HTR-8/SVneo (cell line): ENCODE measurements at places on chromosomes 7 and 10.
A peak's percentile ranks its signal among the peaks of the same experiment; 100 is the strongest.

DNA sequence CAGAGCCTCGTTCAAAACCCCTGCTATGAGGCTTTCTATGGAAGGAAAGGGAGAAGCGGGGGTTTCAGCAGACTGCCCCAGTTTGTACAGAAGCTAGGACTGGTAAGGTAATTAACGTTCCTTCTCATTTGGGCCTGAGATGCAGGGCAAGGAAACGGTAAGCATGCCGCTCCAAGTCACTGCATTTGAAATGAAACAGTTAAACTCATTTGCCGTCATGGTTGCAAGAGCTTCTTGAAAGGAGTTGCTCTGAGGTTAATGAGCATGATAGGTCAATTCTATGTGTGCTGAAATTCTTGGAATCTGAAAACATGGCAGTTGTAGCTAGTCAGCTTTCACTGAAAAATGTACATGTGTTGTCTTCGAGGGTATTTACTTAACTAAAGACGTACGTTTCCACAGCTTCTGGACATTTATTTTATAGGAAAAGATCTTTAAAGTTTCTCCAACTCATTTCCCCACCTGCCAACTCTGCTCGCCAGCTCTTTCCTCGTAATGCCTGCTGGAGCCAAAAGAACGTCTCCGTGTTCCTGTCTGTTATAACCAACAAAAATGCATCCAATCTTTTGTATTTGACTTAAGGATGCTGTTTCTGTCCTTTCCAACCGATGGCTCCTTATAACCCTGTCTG, 73.3 kb downstream of the ADAM12 start:
- no peak for DNase-seq

DNA sequence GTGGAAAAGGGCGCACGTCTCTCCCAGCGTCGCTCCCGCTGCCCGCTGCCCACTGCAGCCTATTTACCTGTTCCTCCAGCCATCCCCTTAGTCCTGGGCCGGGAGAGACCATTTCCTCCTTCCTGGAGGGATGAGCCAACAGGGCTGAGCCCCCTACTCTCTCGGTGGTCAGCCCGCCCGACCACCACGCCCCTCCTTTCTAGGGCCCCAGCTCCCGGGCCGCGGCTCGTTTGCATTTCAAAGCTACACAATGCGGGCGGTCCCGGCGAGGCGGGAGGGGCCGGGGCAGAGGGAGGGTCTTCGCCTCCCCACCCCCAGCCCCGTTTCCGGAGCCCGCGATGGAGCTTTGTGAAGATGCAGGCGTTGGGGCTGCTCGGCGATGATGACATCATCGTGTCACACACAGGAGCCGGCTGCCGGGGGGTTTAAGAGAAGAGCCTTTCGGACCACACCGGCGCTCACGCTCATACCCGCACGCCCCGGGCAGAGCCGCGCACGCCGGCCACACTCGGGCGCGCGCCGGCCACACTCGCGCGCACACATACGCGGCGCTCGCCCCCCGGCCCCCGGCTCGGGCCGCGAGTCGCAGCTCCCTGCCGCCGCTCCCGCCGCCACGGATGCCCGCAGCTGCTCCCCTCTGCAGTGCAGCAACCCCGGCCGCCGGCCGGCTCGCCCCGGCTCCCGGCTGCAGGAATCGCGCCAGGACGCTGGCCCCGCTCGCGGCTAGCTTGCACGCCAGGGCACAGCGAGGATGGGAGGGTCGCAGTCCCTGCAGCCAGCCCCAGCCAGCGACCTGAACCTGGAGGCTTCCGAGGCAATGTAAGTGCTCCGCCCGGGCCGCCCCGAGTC, 107.7 kb upstream of the BTBD16 start:
- DNase-seq = no peak

DNA sequence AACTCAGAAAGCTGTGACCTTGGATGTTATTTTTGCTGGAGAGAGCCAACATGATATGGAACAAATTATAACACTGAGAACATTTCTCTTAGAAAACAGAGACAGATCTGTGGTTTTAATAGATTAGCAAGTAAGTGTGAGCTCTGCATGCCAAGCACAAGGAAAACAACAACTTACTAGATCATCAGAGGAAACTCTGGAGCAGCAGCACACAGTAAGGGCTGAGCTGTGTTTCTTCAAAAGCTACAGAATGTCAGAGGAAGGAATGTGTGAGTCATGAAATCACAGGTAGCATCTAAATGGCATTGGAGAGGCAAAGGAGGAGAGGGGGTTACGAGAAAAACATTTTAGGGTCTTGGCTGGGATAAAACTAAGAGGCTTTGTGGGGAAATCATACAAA, 283.4 kb upstream of the FZD8 start:
- no peak for DNase-seq

DNA sequence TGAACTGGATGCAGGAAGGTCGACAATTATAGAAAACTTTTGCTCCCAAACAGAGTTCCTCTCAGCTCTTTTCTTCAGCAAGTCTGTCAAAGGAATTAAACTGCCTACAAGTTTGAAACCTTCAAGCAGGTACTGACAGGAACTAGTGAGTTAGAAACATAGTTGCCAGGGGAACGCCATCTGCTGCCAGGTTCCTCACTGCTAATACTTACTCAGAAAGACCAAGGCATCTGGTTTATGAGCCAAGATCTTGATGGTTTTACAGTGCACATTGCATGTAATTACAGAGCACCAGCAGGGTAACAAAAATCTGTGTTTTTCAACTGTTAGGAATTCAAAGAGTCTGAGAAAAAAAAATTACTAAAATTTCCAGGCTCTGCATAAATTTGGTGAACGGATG, 300.0 kb upstream of the NRG3 start:
- DNase-seq = no peak

- no peak for DNase-seq
These were observed 85.5 kb downstream of the PRTFDC1 start for GRCh38 chr10:24866604-24867583.

DNA sequence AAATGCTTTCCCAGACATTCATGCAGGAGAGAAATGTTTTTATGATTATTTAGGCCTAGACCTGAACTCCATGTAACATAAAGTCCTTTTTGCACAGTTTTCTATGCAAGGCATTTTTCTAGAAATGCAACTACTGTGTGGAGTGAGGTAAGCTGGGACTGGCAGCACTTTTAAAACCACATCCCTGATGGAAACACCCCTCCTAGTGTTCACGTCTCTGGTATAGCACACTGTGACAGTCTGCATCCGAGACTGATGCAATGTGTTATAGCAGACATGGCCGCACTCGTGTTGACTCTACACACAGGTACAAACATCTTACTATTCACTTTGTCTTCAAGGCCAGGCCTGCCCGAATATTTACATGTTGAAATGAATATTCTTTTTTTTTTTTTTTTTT, 19.3 kb upstream of the ERCC6 start:
- no peak for DNase-seq

- no peak for DNase-seq
These were observed 10.1 kb downstream of the AQP1 start for GRCh38 chr7:30921540-30922401.

DNA sequence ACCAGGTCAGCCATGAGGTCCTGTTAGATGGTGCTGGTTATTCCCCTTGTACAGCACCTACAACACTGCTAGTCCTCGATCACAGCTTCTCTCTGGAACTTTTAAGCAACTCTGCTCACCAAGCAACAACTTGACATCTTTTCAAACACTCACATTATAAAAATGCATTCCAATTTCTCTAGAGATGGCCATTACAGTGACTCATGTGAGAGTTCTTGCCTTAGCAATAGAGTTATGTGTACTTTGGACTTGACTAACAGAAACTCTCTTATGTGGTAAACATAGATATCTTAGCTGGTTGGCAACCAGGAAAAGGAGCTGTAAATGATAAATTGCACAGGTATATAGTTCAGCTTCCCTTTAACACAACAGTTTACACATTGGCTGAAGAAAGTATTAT, 122.2 kb downstream of the PDE1C start:
- DNase-seq = peak; percentile 48

- DNase-seq = peak; percentile 47
These were observed 139.3 kb downstream of the TWIST1 start for GRCh38 chr7:18978108-18978495.

- DNase-seq = no peak
These were observed 168.6 kb upstream of the CSTF2T start for GRCh38 chr10:51867956-51868355.

GRCh38 chr7:45342236-45342635, 184.6 kb downstream of the RAMP3 start:
- DNase-seq = no peak

DNA sequence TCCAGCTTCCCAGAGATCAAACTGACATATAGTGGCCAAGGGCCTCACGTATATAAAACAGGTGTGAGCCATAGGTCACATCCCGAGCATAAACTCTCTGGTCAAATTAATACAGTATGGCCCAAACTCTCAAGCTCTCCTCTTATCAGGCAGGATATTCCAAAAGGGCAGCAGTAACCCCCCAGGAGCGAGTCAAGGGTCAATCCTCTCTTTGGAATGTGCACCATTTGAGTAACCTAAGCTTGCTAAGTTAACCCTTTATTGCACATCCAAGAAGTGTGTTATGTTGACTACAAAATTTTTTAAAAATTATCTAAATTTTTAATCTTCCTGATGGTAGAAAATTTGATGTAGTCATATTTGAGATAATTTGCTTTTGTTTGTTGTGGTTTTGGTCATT, 4.5 kb upstream of the TRIM24 start:
- DNase-seq = no peak

- DNase-seq = no peak
These were observed 148.8 kb downstream of the PPP1R9A start for GRCh38 chr7:95056107-95056739.

- no peak for DNase-seq
These were observed 137.2 kb downstream of the VIPR2 start for GRCh38 chr7:159007364-159007995.

DNA sequence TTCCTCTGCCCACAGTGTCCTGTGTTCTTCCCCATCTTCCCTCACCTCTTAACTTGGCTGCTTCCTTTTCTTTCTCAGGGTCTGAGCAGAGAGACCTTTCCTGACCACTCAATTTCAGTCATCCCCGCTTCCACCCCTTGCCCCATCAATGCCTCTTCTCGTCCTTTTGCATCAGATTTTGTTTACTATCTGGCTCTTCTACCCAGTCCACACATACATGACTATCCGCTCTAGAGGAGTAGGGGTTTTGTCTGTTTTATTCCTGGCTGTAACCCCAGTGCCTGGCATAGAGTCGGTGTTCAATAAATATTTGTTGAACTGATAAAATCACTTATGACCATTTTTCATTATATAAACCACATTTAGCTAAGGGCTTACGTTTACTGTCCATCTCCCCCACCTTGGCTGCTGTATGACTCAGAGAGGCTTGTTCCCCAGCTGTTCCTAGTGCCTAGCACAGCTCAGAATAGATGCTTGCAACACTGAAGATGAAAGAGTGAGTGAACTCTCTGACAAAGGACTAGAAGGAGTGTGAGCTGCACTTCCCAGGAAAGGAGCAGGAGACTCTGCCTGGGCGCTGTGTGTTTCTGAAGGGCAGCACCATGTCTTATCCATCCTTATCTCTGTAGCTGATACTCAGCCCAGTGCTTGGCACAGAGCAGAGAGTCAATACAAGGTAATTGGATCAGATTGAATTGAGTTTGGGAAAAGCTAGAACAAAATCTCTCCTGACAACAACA, 21.9 kb downstream of the ARID5B start:
- no peak for DNase-seq

- no peak for DNase-seq
These were observed 729.1 kb downstream of the TNS3 start for GRCh38 chr7:46852795-46853194.

GRCh38 chr7:31019509-31019908, 32.6 kb upstream of the ADCYAP1R1 start:
- DNase-seq = no peak

GRCh38 chr10:74909670-74910069, 83.3 kb downstream of the KAT6B start:
- no peak for DNase-seq

DNA sequence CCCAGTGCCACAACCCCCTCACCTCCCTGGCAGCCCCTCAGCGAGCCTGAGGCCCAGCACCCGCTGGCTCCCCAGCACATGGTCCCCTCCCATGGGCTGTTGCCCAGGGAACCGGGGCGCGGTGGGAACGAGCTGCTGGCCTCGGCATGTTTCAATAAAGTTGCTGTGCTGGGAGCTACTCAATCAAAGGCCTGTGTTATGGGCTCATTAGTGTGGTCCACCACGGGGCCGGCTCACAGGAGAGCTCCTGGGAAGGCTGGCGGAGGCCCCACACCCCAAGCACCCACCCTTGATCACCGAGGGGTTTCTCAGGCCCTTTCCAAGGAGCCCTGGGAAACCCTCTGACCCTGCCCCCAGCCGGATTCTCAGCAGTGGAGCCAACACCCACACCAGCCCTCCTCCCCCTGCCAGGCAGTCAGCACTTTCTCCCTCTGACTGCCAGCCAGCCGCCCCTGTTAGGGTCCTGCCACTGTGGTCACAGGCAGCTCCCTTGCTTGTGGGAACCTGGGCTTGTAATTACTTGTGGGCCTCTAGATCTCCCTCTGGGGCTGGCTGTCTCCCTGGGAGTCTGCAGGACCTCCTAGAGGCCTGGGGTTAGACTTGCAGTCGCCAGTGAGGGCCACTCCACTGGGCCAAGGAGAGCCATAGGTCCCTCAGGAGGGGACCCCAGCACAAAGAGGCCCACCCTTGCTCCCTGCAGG, 24.8 kb upstream of the TRIM8 start:
- DNase-seq = no peak

GRCh38 chr10:88004451-88004850, 141.0 kb downstream of the PTEN start:
- peak; percentile 23 for DNase-seq

DNA sequence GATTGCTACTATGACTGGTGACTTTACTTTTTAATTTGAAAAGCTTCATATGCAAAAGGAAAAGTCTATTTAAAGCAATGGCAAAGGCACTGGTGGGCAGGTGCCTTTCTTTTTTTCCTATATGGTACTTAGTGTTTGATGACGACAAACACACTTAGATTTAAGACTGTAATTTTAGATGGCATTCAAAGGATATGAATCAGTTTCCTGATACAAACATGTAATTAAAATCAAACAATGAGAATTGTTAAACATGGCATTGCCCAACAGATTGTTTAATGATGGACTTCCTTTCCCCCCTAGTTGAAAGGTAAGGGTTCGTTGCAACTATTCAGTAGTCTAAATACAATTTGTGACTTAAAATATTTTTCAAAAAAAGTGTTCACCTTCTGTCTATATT, 106.5 kb upstream of the SEMA3C start:
- DNase-seq = no peak

DNA sequence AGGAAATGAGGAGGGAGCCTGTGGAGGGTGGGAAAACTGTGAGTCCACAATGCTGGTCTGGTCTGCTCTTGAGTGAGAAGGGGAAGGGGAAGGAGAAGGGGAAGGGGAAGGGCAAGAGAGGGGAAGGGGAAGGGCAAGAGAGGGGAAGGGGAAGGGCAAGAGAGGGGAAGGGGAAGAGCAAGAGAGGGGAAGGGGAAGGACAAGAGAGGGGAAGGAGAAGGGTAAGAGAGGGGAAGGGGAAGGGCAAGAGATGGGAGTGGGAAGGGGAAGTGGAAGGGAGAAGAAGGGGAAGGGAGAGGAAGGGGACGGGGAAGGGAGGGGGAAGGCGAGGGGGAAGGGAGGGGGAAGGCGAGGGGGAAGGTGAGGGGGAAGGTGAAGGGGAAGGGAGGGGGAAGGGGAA, 213.2 kb downstream of the GRM8 start:
- no peak for DNase-seq

DNA sequence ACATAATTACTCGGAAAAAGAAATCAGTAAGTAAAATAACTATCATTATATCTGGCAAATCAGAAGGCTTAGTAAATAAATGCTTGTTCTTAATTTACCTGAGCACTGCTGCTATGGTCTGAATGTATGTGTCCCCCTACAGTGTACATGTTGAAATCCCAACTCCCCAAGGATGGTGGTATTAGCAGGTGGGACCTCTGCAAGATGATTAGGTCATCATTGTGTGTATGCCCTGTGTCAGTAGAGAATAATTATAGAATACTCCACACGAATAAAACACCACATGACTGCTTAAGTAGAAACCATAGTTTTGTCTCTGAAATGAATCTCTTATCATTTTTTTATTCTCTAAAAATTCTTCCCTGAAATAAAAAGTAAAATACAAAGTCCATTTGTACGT, 101.6 kb downstream of the RNF133 start:
- no peak for DNase-seq
